ENCODE measurements at places on chromosomes 4 and X.

DNA sequence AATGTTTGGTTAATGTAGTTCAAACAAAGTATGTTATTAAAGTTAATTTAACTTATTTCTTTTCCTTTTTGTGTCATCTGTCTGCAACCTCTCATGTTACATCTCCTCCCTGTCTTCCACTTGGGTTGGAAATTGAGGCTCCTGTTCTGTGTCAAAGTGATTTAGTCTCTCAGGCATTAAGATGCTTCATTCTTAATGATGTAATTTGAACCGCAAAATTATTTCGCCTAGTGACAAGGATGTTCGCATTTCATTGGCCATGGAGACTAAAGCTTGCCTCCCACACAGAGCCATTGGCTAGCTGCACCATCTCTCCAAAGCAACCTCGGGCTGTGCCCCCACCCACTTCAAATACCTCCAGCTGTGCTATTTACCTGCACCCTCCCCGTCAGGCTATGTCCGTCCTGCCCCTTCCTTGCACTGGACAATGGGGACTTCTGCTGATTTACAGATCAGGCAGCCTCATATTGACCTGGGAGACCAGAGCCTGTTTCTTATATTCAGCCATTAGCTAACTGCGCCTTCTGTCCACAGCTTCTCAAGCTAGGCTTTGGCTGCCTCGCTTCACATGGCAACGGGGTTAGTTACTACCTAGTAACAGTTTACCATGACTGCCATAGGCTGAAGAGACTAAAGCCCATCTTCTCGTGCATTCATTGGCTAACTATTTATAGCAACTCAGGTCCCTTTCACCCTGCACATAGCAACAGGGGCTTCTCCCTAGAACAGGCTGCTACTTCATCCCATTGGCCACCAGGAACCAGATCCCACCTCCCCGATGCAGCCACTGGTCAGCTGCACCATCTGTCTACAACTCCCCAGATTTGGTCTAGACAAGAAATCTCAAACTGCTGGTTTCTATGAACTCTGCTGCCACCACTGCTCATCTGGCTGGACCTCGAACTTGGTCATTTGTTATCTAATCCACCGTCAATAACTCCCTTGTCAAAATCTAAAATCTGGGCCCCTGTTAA is 8.6 kb upstream of the ZNF157 start:
- H3K36me3 ChIP-seq: no peaks in the 10 kb centered on the region
- H3K27me3 ChIP-seq: no peaks in the 10 kb centered on the region
- no peak overlapping the region for H3K4me3 ChIP-seq
- no peak for DNase-seq
- peaks cover 19% of the 10 kb centered on the region for H3K4me1 ChIP-seq

GRCh38 chr4:23241408-23241807 is 548.7 kb downstream of the GBA3 start:
- no peaks in the 10 kb centered on the region for H3K4me1 ChIP-seq
- no peak overlapping the region for H3K4me3 ChIP-seq
- H3K27ac ChIP-seq: no peak overlapping the region
- no peaks in the 10 kb centered on the region for H3K27me3 ChIP-seq
- no peak for DNase-seq

- H3K27ac ChIP-seq: peak overlapping the region; percentile 1
- H3K36me3 ChIP-seq: peaks cover 5% of the 10 kb centered on the region
- H3K4me3 ChIP-seq: no peak overlapping the region
- no peaks in the 10 kb centered on the region for H3K27me3 ChIP-seq
These were observed 12.8 kb upstream of the TMSB4X start for GRCh38 chrX:12962041-12962504.

- H3K36me3 ChIP-seq: peaks cover 33% of the 10 kb centered on the region
- no peak for DNase-seq
- no peak overlapping the region for H3K4me3 ChIP-seq
- H3K27ac ChIP-seq: no peak overlapping the region
- H3K27me3 ChIP-seq: no peaks in the 10 kb centered on the region
These were observed 7.7 kb downstream of the CCNQ start for GRCh38 chrX:153590961-153591956.

DNA sequence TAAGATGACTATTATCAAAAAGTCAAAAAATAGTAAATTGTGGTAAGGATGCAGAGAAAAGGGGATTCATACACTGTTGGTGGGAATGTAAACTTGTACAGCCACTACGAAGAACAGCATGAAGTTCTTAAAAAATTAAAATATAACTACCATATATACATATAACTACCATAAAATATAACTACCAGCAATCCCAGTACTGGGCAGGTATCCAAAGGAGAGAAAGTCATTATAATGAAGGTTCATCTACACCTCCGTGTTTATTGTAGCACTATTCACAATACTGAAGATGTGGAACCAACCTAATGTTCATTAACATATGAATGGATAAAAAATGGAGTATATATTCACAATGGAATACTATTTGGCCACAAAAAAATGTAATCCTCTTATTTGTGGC is 360.9 kb upstream of the CT83 start:
- no peak overlapping the region for H3K4me3 ChIP-seq
- no peak overlapping the region for H3K27ac ChIP-seq
- DNase-seq: no peak
- H3K27me3 ChIP-seq: no peaks in the 10 kb centered on the region

GRCh38 chr4:108034565-108034964 is 44.9 kb downstream of the HADH start:
- H3K27me3 ChIP-seq: no peaks in the 10 kb centered on the region
- no peak for DNase-seq
- peaks cover 40% of the 10 kb centered on the region for H3K36me3 ChIP-seq
- no peak overlapping the region for H3K27ac ChIP-seq

DNA sequence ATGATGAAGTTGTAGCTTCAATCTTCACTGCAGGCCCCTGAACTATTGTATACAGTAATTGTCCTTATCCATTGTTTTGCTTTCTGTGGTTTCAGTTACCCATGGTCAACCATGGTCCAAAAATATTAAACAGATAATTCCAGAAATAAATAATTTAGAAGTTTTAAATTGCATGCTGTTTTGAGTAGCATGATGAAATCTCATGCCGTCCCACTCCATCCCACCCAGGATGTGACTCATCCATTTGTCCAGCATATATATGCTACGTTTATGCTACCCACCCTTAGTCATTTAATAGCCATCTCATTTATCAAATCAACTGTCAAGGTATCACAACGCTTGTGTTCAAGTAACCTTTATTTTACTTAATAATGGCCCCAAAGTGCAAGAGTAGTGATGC is 34.5 kb downstream of the IQCM start:
- no peak overlapping the region for H3K27ac ChIP-seq
- no peak for DNase-seq
- no peaks in the 10 kb centered on the region for H3K36me3 ChIP-seq

GRCh38 chrX:36568946-36569345 is 439.2 kb upstream of the FAM47C start:
- no peak overlapping the region for H3K27ac ChIP-seq
- H3K4me1 ChIP-seq: no peaks in the 10 kb centered on the region
- DNase-seq: no peak
- H3K27me3 ChIP-seq: no peaks in the 10 kb centered on the region

DNA sequence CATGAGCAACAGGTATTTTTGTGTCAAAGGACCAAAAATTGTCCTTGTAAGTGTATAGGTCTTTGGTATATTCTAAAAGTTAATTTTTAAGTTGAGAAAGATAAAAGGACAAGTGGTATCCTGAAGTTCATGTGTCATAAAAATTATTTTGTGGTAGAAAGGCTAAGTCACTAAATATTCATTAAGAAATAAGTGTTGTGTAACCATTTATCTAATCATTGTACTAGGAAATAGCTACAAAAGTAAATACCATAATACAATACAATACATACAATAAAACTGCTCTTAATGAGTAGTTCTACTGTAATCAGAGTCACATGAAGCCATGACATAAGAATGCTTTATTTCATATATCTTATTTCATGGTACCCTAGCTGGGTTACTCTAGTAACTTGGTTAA is 82.5 kb upstream of the ATOH1 start:
- no peaks in the 10 kb centered on the region for H3K36me3 ChIP-seq
- H3K4me1 ChIP-seq: no peaks in the 10 kb centered on the region
- H3K27me3 ChIP-seq: no peaks in the 10 kb centered on the region
- DNase-seq: no peak
- H3K4me3 ChIP-seq: no peak overlapping the region

DNA sequence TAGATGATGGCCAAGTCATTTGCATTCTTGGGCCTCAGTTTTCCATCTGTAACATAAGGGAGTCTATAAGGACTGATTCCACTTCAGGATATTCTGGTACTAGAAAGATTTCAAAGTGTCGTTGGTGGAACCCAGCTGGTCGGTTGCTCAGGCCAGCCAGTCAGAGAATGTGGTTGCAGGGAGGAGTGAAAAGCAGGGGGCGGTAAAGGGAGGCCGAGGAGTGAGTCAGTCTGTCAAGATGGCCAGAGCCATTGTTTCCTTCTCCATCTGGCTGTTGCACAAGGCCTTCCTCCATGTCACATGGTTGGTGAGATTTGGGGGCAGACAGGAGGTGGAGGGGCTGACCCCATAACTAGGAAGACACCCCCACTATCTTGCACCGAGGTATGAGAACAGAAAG is 38.2 kb downstream of the STARD8 start:
- H3K36me3 ChIP-seq: no peaks in the 10 kb centered on the region
- peak overlapping the region; percentile 75 for H3K4me3 ChIP-seq
- peaks cover 28% of the 10 kb centered on the region for H3K4me1 ChIP-seq
- H3K27me3 ChIP-seq: no peaks in the 10 kb centered on the region
- H3K27ac ChIP-seq: peak overlapping the region; percentile 85

DNA sequence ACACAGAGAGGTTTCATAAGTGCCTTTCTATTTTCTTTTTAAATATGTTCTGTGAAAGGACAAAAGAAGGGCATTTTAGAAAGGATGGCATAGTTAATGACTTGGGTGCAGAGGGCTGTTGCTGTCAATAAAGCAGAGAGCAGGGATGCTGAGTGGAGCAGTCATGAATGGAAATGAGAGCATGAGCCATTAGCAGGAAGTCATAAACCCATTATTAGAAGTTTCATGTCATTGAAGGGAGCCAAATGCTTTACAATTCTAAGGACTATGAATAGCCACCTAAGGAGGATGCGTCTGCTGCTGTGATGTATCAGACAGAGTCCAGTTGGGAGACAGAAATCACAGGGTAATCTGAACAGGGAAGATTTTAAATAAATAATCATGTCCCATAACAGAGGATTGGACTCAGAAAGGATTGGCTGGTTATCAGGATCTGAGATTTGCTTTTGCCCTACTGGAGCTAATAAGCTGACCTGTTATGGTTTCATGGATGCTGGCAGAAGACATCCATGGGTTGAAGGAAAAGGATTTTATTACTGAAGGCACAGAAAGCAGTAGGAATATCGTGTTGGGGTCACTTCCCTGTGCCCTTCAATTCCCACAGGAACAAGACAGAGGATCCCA is 47.5 kb upstream of the WDR19 start:
- DNase-seq: no peak
- H3K36me3 ChIP-seq: peaks cover 14% of the 10 kb centered on the region
- no peaks in the 10 kb centered on the region for H3K27me3 ChIP-seq
- no peak overlapping the region for H3K27ac ChIP-seq
- H3K4me1 ChIP-seq: peaks cover 5% of the 10 kb centered on the region

- H3K36me3 ChIP-seq: no peaks in the 10 kb centered on the region
- H3K27ac ChIP-seq: no peak overlapping the region
- DNase-seq: no peak
- no peaks in the 10 kb centered on the region for H3K4me1 ChIP-seq
These were observed 137.7 kb downstream of the C4orf33 start for GRCh38 chr4:129233691-129234090.

Measured in activated T-helper 2 cell treated with anti-CD3 and anti-CD28 coated beads, Interferon-gamma antibody, Interleukin-2, Interleukin-4, amounts not matched to agents 10 μg/mL and 5 μg/mL and 100 μg/mL, durations not matched to agents 14 hours and 24 hours and 36 hours (primary cell).